ENCODE measurements at places on chromosomes 3 and 15. TPM values are rescaled to one million over a fixed set of nuclear protein-coding genes. Genes with fewer than 3 reads are reported as not detected.

DNA sequence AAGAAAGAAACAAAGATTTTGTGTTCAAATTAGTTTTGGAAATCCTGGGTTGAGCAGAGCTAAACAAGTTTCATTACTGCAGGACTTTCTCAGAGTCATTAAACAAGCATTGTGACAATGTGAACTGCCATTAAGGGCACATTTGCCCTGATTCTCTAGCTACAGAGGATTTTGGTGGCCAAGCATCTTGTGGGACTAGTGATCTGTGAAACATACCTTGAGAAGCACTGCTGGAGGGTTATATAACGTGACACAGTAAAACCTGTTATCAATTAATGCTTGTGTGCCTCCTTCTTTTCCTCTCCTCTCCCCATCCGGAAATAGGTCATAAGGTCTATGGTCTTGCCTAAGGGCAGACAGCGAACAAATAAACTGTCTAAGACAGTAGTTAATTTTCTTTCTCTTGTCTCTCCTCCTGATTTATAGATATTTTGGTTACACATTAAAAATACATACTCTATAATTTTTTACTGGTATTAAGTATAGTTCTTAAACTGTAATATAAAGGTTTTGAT, 167.3 kb upstream of the NANOGP8 start:
- no peak for DNase-seq

DNA sequence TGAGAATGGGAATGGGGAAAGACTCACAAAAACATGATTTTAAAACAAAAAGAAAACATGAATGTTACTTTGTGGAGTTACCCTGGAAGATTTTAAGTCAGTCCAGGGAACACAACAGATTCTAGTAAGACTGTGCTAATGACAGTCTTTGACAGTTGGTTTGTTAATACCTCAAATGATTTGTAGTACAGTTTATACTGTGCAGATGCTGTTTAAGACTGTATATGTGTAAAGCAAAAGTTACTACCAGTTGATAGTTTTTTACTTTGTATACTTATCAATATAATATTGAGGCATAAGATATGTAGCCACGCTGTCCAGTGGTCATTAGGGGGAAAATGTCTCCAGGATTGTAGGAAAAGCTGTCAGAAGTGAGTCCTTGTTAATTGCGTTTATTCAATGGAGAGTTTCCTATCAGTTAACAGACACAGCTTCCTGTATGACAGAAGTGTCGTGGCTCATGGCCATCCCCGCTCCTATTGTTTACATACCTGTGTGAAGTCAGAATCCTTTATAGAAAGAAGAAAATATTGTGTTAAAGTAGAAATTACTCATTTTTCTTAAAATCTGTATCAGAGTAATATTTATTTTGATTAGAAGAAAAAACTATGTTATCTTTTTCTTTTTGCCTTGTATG, 36.0 kb downstream of the NKIRAS1 start:
- DNase-seq = no peak

DNA sequence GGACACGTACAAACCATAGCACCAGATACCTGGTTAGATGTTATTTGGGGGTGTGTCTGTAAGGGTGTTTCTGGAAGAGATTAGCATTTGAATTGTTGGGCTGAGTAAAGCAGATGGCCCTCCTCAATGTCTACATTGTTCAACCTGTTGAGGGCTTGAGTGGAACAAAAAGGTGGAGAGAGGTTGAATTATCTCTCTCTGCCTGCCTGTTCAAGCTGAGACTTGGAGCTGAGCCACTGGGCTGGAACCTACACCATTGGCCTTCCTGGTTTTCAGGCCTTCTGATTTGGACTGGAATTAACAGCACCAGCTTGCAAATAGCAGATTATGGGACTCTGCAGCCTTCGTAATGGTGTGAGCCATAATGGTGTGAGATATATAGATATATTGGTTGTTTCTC, 71.3 kb upstream of the CORO2B start:
- DNase-seq = no peak

- no peak for DNase-seq
These were observed 63.0 kb downstream of the ARHGAP31 start for GRCh38 chr3:119357190-119357589.

DNA sequence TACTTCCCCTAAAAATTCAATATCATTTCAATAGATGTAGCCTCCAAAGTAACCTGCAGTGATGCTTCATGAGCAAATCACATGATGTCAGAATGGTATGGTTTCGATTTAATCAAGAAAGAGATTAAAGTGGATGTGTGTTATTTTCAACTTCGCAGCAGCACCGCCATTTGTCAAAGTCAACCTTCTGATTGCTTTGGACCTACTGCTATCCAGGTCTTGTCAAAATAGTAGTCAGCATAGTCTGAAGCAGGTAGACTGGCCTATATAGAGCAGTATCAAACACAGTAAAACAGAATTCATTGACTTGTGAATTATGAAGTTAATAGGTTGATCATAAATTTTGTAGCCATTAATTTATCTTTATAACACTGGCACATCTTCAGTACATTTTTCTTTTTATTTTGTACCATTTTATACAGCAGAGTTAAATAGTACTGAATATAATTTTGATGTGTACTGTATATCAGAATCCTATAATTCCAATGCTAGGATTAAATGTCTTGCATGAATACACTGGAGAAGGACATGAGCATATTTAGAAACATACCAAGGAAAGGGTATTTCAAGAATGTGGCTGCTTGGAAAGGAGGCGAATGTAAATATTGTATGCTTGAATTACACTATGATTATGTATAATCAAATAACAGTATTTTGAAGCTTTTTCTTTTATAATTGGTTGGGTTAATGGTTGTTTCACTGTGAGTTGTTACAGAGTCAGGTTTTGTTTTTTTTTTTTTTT, 79.6 kb downstream of the CDIN1 start:
- DNase-seq = no peak

GRCh38 chr3:132549890-132550578, 47.0 kb upstream of the ACKR4 start:
- DNase-seq = no peak

- no peak for DNase-seq
These were observed 215.9 kb upstream of the TPRG1 start for GRCh38 chr3:188955919-188956318.

TUSC7 gene
- total RNA-seq = not detected

PIGB gene
- 4.7 TPM for total RNA-seq

MEX3B gene
- 2.6 TPM for total RNA-seq

FBXW12 gene
- not detected for total RNA-seq

GOLGA6L22 gene
- total RNA-seq = not detected

FBLN2 gene
- total RNA-seq = 64.6 TPM

CSTA gene
- 2.0 TPM for total RNA-seq

All from cardiac septum (tissue), 1 donor.